IPS DF 19.7 (cell line): ENCODE measurements at places on chromosomes 16 and 17.

DNA sequence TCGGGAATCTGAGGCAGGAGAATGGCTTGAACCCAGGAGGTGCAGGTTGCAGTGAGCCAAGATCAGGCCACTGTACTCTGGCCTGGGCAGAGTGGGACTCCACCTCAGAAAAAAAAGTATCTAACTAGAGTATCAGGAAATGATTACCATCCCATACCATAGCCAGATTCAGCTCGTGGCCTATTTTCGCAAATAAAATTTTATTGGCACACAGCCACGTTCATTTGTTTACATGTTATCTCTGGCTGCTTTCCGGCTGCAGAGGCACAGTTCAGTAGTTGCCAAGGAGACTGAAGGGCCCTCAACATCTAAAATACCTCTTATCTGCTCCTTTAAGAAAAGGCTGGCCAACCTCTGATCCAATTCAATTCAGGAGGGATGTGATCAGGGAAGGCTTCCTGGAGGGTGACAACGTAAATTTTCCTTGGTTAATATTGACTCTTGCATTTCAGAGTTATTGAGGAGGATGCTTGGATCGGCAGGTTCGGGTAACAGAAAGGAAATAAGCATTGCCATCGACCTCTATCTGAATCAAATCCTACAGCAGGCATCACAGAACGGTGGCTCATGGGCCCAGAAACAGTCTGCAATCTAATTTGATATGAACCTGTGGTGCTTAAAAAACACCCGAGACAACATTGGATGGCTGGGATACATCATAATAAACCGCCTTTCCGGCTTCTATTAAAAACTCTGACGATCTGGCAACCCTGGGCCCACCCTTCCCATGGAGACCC is 73.8 kb downstream of the XYLT1 start:
- DNase-seq: no peak

DNA sequence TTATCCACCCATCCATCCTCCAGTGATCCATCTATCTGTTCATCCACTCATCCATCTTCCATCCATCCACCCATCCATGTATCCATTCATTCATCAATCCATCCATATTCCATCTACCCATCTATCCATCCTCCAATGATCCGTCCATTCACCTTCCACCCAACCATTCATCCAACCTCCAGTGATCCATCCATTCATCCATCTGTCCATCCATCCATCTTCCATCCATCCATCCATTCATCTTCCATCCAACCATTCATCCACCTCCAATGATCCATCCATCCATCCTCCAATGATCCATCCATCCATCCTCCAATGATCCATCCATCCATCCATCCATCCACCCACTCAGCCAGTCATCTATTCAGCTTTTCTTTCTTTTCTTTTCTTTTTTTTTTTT is 156.5 kb upstream of the WSCD1 start:
- no peak for DNase-seq

GRCh38 chr17:28457890-28458289 is 15.6 kb upstream of the SLC13A2 start:
- no peak for DNase-seq

- DNase-seq: no peak
These were observed 6.3 kb upstream of the FOXN1 start for GRCh38 chr17:28499684-28500357.

DNA sequence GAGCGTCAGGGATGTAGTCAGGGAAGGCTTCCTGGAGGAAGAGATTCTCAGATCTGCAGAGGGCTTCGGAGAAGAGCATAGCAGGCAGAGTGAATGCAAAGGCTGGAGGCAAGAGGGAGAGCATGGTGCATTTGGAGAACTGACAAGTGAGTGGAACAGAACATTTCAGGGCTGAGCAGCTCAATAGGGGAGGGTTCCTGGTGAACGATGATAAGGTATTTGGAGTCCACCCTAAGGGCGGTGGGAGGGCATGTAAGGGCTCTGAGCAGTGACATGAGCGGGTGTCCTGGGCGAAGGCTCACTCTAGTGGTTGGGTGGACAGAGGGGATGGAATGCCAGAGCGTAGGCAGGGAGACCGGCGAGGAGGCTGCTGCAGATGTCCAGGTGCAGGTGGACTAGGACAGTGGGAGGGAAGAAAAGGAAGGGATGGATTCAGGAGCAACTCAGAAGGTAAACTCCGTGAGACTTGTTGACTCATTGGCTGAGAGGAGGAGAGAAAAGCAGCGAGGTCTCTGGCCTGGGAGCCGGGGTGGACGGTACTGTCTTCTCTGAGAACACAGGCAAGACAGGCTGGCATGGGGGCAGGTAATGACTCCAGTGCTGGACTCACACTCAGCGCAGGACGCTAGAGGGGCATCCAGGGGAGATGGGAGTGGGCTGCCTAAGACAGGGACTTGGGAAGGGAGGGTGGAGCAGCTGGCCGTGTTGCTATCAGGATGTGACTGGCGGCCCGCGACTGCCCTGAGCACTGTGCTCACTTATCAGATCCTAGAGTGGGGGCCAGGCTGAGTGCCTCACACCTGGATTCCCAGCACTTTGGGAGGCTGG is 1.4 kb upstream of the PITPNA start:
- DNase-seq: no peak

GRCh38 chr16:79651363-79651762 is 50.8 kb upstream of the MAF start:
- no peak for DNase-seq

DNA sequence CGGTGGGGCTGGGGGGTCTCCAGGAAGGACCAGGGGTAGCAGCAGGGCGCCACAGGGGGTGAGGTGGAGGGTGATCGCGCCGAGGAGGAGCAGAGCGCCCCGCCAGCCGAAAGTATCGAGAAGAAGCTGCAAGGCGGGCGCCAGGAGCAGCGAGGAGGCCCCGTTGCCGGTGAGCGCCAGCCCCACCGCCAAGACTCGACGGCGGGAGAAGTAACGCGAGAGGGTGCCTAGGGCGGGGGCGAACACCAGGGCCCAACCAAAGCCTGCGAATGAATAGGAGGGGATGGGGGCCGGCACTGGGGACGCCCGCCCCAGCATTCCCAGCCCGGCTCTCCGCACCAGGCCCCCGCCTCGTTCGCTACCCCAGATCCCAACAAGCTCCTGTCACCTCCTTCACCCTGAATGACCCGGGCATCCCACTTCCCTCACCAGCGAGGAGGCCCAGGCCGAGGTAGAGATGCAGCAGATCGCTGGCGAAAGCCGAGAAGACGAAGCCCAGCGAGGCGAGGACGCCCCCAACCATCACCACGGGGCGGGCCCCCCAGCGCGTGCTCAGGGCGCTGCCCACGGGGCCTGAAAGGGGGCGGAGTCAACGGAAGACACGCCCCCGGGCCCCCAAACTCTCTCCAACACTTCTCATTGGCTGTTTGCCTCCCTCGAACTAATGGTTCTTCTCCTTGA is 1.3 kb downstream of the SLC16A11 start:
- DNase-seq: no peak

GRCh38 chr17:38338053-38338452 is 5.7 kb downstream of the GPR179 start:
- no peak for DNase-seq

DNA sequence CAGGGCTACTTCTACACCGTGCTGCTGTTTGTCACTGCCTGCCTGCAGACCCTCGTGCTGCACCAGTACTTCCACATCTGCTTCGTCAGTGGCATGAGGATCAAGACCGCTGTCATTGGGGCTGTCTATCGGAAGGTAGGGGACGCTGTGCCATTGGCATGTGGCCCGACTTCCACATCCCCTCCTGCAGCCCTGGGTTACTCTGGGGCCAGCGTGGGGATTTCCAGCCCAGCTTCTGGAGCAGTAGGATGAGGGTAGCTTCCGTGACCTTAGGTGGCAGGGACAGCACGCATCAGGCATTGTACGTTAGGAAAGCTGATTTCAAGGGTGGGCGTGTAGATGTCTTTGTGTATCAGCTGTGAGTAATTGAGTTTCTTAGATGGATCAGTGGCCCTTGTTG is 96.5 kb downstream of the ABCC1 start:
- DNase-seq: no peak

- DNase-seq: no peak
These were observed 134.1 kb downstream of the SOX9 start for GRCh38 chr17:72254808-72255449.
